CD4-positive, alpha-beta T cell treated with Interleukin-15 for 4 hours (primary cell): ENCODE measurements at places on chromosomes 11 and 22.

- DNase-seq, result no peak
Observed at GRCh38 chr11:100777103-100777502, 90.0 kb downstream of the ARHGAP42 start.

DNA sequence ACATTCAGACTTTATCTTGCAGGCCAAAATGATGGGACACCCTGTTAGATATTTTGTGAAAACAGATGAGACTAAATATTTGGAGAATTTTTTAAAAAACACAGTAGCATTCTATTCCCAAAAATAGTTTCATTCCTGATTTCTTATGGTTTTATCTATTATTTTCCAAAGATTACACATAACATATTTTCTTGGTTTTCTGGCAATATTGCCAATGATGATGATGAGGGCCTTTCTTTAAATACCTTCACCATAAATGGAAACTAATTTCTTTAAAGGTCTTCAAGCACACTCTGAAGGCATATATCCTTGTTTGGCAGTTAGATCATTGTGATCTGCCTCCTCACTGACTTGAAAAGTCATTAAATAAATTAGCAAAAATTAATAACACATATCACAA is 522.3 kb upstream of the LUZP2 start:
- no peak for DNase-seq

DNA sequence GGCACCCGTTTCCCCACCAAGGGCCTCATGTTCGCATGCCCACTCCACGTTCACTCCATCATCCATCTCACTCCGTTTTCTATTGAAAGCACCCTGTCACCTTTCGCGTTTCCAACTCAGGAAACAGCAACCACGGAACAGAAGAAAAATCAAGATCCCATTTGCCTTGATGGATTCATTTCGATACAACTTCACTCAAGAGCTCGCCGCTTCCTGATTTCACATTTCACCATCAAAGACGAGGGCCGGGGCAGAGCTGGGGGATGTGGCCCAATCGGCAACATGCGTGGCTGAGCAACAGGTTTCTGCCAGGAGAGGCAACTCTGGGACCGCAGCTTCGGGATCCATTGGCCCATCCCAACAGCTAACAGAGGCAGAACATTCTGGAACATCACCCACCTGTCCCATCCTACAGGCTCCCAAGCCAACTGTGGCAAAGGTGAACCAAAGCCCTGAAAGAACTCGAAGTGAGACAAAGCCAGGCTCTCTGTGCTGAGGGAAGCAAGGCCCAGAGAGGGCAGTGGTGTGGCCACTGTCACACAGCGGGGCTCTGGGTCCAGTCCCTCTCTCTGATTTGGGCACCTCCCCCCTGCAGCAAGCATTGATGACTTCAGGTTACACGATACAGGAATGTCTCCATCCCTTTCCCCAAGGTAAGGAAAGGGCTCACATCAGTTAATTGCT is 36.2 kb upstream of the CD5 start:
- DNase-seq, result peak; percentile 32

DNA sequence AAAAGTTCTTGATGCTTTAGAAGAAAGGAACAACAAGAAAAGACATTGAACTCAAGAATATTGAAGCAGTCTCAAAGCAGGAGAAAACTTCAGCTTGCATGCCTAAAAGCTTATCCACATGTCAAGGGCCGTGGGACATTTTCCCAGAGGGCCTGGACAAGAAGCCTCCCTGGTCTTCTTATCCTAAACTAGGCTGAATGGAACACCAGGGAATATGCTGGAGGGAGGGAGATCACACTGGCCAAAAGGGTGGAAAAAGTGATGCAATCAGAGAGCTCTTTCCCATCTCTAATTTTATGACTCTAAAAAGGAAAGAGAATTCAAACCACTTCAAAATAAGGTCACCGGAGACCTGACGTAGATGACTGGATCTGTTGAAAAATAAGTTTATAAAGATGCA is 107.2 kb downstream of the MPPED2 start:
- no peak for DNase-seq

DNA sequence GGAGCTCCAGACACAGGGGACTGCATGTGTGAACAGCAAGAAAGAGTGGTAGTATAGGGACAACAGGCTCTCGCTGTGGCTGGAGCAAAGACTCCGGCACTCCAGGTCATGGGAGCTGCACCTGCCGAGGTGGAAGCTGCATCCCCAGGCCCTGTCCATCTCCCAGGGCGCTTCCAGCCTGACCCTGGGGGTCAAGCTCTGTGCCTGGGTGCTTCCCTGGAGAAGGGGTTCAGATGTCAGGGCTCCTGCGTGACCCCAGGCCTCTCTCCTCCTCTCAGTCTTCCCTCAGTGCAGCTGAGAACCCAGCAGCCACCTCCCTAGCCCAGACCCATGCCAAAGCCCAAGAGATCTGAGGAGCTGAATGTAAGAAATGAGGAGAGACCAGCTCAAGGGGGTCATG is 3.4 kb downstream of the TMPRSS4 start:
- no peak for DNase-seq

DNA sequence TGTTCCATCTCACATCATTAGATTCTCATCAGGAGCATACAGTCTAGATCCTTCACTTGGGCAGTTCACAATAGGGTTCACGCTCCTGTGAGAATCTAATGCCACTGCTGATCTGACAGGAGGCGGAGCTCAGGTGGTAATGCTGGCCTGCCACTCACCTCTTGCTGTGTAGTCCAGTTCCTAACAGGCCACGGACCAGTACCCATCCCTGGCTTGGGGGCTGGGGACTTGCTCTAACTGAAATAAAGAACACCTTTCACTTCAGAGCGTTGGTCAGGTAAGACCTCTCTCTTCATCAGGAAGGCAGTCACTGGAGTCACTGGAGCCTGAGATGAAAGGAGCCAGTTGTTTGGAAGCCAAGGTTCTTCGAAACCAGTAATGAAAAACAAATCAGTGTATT is 41.7 kb downstream of the PRMT3 start:
- no peak for DNase-seq

DNA sequence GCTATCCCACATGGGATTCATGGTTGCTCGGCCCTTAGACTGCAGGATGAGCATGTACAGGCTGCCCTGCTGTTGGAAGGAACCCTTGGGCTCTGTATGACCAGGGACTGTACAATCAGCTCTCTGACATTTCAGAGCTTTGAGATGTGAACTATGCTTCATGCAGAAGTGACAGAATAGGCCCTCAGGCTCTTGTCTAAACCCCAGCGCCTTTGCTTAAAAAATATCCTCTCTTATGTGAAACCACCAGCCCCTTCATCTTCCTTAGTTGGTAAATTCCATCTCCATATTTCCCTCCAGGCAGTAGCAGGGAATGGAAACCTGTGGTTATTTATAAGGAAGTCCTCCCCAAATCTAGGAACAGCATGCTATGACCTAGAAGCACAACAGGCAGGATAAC is 78.9 kb upstream of the PLET1 start:
- no peak for DNase-seq

DNA sequence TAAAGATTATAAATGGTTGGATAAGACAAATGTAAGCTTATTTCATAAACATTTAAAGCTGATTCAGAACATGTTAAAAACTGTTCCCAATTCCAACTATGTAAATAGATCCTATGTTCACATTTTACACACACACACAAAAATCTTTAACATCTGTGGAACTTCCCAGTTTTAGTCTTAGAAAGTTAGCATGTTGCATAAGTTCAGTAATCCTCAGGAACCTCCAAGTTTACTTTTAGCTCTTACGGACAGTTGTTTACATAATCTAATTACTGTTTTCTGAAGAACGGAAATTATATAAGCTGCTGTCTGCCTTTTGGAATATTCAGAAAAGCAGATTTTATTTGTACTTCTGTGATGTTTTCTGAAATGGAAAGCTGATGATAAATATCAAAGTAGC is 53.3 kb downstream of the PANX1 start:
- no peak for DNase-seq

DNA sequence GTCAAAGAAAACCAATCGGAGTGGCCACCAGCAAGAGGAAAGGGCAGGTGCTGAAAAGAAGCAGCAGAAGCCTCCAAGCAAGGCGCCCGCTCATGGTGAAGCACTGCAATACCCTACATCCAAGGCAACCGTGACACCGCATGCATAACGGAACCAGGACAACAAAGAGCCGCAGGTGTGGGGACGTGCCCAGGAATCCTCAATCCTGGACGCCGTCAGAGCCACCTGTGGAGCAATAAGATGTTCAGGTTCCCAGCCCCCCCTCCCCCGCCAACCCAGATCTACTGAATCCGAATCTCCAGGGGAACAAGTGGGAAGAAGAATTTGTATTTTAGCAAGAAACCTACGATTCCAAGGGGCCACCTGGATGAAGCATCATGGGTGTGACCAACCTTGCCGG is 70.8 kb downstream of the SHANK2 start:
- no peak for DNase-seq

- peak; percentile 36 for DNase-seq
Observed at GRCh38 chr11:119093942-119094815, 7.5 kb downstream of the DPAGT1 start.

GRCh38 chr11:134041791-134042696 is 26.8 kb upstream of the JAM3 start:
- DNase-seq, result no peak

DNA sequence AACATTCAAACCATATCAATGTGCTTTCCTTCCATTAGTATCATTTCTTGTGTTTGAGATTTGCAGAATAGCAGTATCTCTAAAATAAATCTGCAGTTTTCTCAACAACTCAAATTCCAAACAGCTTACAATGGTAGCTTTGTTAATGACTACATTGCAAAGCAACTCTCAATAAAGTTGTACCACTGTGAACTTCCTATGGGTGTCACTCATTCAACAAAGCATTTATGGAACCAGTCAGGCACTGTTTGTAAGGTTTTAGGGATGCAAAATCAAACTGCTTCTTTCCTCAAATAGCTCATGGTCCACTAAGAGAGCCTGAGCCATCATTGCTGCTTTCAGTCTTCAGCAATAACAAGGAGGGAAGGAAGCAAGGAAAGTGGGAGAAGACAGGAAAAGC is 91.0 kb downstream of the CCDC83 start:
- DNase-seq, result no peak

- DNase-seq, result no peak
Observed at GRCh38 chr22:38040953-38041759, 16.0 kb upstream of the PICK1 start.

DNA sequence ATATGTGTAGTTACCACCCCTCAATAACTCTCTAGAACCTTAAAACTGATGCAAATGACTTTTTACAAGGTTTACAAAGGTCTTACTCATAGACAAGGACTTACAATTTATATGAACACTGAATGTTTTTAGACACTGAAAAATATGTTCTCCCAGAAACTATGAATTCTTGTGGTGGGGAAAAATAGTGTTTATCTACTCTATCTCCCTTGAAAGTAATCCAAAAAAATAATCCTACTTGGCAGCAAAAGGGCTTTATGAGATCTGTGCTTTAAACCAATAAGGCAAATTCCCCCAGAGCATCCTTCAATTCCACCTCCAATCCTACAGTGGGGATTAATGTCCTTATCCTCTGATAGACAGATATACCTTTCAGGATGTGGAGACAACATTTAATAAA is 1984.1 kb upstream of the RAG2 start:
- DNase-seq, result no peak

DNA sequence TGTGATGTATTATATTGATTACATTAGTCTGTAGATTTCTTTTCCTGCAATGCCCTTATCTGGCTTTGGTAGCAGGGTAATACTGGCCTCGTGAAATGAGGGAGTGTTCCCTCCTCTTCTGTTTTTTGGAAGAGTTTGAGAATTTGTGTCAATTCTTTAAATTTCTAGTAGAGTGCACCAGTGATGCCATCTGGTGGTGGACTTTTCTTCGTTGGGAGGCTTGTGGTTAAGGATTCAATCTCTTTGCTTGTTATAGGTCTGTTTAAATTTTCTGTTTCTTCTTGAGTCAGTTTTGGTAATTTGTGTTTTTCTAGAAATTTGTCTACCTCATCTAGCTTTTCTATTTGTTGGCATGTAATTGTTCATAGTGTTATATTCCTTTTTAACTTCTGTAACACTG is 18.9 kb downstream of the SHANK3 start:
- DNase-seq, result peak; percentile 37

- DNase-seq, result peak; percentile 37
Observed at GRCh38 chr11:8168485-8169257, at the start of gene RIC3. Gene RIC3 (minus strand): TSS chr11:8169025. CDS start chr11:8168989, 36 bp downstream.

GRCh38 chr11:44223238-44223637 is 86.7 kb downstream of the ALX4 start:
- DNase-seq, result no peak

- DNase-seq, result no peak
Observed at GRCh38 chr22:42873356-42873755, 16.3 kb upstream of the ARFGAP3 start.

DNA sequence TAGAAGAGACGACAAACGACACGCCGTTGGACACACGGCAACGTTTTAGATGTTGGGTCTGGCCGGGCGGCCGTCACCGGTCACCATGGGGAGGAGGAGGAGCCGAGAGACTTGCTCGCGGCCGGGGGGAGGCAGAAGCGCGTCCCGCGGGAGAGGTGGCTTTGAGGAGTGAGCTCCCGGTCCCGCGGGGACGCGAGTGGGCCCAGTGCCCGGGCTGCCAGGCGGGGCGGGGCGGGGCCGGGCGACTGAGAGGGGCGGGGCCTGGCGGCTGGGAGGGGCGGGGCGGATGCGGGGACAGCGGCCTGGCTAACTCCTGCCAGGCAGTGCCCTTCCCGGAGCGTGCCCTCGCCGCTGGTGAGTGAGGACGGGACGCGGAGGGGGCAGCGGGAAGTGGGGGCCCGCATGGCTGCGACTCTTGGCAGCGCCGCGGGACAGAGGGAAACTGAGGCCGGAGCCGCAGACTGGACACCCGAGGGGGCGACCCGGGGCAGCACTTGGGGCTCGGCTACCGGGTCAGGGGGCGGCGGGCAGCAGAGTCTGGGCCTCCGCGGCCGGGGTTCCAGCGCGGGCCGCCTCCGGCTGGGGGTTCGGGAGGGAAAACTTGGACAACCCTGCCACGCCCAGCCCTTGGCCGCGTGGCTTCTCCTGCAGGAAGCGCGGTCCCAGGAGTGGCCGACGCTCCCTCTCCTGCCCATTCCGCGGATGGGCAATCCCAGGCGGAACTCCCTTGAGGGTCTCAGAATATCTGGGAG is at the start of gene TSPO:
Gene TSPO (plus strand): TSS at position 309 of the 752 bp plus-strand sequence. CDS start 7,680 bp downstream, outside the sequence.
- peak; percentile 54 for DNase-seq

- no peak for DNase-seq
Observed at GRCh38 chr22:32846780-32847491, 45.4 kb downstream of the TIMP3 start.

- no peak for DNase-seq
Observed at GRCh38 chr11:117126223-117126965, 17.7 kb upstream of the PAFAH1B2 start.

DNA sequence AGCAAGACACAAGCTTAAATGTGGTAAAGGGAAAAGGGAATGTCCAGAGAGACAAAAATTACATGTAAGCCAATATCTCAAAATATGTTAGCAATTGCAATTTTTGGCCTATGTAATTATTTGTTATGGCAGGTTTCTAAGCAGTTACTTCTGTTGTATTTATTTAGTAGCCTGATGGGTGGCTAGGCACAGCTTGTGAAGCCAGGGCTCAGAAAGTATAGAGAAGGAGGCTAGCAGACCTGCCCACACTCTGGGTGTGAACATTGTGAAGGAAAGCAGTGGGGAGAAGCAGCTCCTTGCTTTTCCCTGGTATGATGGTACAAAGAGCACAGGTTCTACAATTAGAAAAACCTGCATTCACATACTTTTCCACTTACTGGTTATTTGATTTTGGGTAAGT is 196.5 kb upstream of the PGR start:
- DNase-seq, result no peak

- DNase-seq, result peak; percentile 45
Observed at GRCh38 chr22:30308518-30309230, 18.1 kb downstream of the TBC1D10A start.

GRCh38 chr11:86818462-86819192 is 18.3 kb downstream of the PRSS23 start:
- peak; percentile 53 for DNase-seq

- no peak for DNase-seq
Observed at GRCh38 chr11:27277843-27278242, 85.2 kb downstream of the CCDC34 start.

- DNase-seq, result no peak
Observed at GRCh38 chr22:36925388-36926290, 12.2 kb downstream of the CSF2RB start.
